ENCODE measurements at places on chromosomes 5 and 9. TPM values are rescaled to one million over a fixed set of nuclear protein-coding genes. Genes with fewer than 3 reads are reported as not detected.

Gene ROPN1L
- 8.1 TPM for polyA plus RNA-seq

Gene CDC14B
- polyA plus RNA-seq = 17.2 TPM

Gene MCTP1
- 4.8 TPM for polyA plus RNA-seq

DNA sequence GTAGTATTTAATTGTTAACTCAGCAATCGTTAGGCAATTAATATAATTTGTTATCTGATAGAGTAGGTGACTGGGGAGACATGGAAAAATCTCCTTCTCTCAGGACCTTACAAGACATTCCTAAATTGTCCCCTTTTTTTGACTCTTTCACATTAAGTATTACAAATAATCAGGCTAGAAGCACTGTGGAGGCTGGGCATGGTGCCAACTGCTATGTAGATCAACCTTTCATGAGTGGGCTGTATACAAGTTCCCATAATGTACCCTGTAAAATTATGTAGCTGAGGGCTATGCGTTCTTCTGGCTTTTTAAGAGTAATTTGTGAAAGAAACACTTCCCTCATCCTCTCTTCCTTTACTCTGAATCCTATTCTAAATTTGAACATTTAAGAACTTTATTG, 140.2 kb downstream of the NFIB start:
- no peak for DNase-seq

GRCh38 chr5:134248256-134248655, 22.4 kb upstream of the PPP2CA start:
- DNase-seq = no peak

Gene GRXCR2
- polyA plus RNA-seq = not detected

DNA sequence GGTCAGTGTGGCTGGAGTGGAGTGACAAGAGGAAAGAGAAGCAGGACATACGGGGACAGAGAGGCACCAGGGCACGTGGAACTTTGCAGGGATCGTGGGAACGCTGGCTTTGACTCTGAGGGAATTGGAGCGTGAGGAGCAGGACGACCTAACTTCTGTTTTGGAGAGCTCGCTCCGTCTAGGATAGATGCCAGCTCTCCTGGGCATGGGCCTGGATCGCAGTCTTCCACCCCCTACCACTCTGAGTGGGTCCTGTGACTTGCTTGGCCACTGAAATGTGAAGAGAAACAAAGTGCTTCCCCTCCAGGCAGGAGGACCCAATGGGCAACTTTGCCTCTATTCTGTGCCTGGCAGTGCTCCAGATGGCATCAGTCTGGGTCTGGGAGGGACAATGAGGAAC, 8.7 kb upstream of the SH3PXD2B start:
- no peak for DNase-seq

Gene TAF11L4
- not detected for polyA plus RNA-seq

Gene C9orf153
- 0.51 TPM for polyA plus RNA-seq

DNA sequence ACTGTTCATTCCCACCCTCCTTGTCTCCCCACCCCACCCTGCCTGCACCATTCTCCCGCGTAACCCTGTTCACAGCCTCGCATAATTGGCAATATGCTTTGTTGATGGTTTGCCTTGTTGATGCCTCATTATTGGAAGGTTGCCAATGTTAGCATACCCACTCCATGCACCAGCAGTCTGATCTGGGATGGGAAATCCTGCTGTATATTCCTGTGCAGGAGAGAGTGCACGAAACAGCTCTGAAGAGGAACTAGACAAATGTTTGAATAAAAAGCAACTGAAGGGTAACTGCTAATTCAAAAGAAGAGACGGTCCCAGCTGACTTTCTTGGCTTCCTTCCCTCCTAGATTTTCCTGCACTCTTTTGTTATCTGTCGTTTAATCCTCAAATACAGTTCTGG, 271.7 kb upstream of the TLE4 start:
- DNase-seq = no peak

- peak; percentile 62 for DNase-seq
These were observed 122.8 kb downstream of the TMEM161B start for GRCh38 chr5:88145611-88146467.

DNA sequence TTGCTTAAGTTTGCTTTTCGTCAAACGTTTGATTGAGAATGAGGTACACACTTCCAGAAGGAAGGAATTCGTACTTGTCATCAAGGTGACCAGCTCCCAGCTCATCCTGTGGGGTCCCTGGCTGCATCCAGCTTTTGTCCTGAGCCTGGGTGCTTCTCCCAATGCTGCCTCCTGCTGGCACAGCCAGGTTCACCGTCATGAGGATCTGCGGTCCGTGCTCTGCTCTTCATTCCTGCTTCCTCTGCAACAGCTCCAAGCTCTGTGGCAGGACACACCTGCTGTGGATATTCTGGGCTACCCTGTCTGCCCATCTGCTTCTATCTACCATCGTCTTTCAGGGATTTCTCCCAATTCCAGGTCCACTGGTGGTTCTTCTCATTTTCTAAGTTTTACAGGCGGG, 13.3 kb upstream of the UBE2QL1 start:
- no peak for DNase-seq

Gene FCN2
- not detected for polyA plus RNA-seq

GRCh38 chr9:92191801-92192200, 76.6 kb upstream of the SPTLC1 start:
- no peak for DNase-seq

Data from right lung (tissue), 10 donors.